Astrocyte of the spinal cord (primary cell): ENCODE measurements at places on chromosomes 4 and X.

GRCh38 chr4:5999356-5999755 is 18.9 kb downstream of the C4orf50 start:
- DNase-seq, result no peak

GRCh38 chrX:95666056-95666455 is 1018.6 kb upstream of the DIAPH2 start:
- DNase-seq, result no peak

GRCh38 chr4:163269166-163269565 is 63.2 kb downstream of the NPY1R start:
- DNase-seq, result no peak

GRCh38 chr4:74056858-74057562 is 18.5 kb upstream of the CXCL3 start:
- DNase-seq, result peak; percentile 88

DNA sequence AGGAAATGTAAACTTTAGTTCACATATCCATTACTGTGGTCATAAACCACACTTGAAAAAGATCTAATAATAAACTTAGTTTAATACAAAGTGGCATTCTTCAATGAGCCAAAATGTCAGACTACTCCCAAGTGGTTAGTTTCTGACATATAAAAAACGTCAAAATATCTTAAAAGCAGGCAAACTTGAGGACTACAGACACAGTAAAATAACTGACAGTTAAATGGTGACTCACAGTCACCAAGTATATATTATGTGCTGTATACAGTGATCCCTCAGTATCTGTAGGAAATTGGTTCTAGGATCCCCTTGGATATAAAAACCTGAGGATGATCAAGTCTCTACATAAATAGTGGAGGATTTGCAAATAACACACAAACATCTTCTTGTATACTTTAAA is 11.6 kb upstream of the CORIN start:
- DNase-seq, result no peak

DNA sequence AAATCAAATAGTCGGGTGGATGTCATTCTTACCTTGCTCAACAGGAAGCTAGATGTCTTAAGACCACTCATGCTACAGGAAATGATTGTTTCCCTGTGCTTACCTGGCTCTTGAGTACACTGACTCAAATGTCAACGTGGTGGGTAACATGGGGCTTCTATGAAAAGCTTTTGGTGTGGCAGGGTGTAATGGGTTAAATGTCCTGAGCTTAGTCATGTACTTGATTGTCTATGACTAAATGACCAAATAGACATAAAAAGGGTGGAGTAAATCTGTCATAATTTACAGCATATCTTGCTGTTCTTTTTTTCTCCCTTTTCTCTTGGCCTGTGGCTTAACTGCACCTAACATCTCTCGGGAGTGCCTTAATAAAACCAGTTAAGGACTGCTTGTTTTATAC is 44.9 kb downstream of the CCNG2 start:
- DNase-seq, result no peak

DNA sequence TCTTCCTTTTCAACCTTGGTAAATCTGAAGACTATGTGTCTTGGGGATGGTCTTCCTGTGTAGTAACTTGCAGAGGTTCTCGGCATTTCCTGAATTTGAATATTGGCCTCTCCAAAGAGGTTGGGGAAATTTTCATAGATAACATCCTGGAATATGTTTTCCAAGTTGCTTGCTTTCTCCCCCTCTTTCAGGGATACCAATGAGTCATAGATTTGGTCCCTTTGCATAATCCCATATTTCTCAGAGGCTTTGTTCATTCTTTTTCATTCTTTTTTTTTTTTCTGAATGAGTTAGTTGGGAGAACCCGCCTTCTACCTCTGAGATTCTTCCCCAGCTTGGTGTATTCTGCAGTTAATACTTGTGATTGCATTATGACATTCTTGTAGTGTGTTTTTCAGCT is 549.2 kb upstream of the AMOT start:
- DNase-seq, result no peak
